Right renal cortex interstitium (tissue), 3 donors: ENCODE measurements at places on chromosomes 5 and 9. TPM values are rescaled to one million over a fixed set of nuclear protein-coding genes. Genes with fewer than 3 reads are reported as not detected.

GRCh38 chr9:70475211-70475610 lies 60.8 kb upstream of the KLF9 start:
- no peak for DNase-seq

DNA sequence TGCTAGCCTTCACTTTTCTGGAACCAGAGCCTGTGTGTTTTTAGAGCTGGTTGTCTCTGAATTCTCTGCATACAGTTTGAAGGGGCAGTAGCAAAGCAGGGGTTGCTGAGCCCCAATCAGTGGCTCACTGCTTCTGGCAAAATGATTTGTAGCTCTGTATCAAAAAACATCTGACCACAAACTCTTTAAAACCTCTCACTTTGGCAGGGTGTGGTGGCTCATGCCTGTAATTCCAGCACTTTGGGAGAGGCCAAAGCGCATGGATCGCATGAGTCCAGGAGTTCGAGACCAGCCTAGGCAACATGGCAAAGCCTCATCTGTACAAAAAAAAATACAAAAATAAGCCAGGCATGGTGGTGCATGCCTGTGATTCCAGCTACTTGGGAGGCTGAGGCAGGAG lies 28.3 kb upstream of the APC start:
- no peak for DNase-seq

Gene PCDH1
- 26.6 TPM for polyA plus RNA-seq

- DNase-seq = no peak
These were observed 28.5 kb downstream of the CFAP90 start for GRCh38 chr5:7822449-7822848.

- DNase-seq = no peak
These were observed 194.3 kb downstream of the SMARCA2 start for GRCh38 chr9:2209400-2209799.

DNA sequence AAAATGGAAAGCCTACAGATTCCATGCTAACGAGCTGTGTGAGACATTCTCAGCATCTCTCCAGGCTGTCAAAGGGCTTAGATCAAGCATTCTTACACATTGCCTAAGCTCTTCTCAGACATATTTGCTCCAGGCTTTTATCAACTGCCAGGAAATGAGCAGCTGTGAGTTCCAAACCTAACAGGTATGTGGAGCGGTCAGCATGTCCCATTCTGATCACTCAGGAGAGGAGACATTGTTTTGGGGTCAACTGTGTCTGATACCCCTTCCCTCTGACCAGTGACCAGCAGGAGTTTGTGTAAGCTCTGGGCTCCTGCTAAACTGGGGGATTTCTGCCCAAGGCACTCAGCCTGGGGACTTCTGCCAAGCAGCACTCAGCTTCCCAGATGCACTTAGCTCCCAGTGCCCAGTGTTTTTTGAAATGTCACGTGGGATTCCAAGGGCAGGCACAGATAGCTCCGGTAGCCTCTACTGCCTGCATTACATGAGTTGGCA lies 229.1 kb downstream of the SEC61B start:
- DNase-seq = no peak

Gene ADAMTS19
- polyA plus RNA-seq = 7.3 TPM

GRCh38 chr5:77935506-77936364 lies 159.6 kb upstream of the TBCA start:
- DNase-seq = no peak

Gene TRPM6
- polyA plus RNA-seq = 1.1 TPM

Gene PCDHB9
- 4.9 TPM for polyA plus RNA-seq

Gene CD274
- 0.90 TPM for polyA plus RNA-seq

Gene NLN
- polyA plus RNA-seq = 41.3 TPM

DNA sequence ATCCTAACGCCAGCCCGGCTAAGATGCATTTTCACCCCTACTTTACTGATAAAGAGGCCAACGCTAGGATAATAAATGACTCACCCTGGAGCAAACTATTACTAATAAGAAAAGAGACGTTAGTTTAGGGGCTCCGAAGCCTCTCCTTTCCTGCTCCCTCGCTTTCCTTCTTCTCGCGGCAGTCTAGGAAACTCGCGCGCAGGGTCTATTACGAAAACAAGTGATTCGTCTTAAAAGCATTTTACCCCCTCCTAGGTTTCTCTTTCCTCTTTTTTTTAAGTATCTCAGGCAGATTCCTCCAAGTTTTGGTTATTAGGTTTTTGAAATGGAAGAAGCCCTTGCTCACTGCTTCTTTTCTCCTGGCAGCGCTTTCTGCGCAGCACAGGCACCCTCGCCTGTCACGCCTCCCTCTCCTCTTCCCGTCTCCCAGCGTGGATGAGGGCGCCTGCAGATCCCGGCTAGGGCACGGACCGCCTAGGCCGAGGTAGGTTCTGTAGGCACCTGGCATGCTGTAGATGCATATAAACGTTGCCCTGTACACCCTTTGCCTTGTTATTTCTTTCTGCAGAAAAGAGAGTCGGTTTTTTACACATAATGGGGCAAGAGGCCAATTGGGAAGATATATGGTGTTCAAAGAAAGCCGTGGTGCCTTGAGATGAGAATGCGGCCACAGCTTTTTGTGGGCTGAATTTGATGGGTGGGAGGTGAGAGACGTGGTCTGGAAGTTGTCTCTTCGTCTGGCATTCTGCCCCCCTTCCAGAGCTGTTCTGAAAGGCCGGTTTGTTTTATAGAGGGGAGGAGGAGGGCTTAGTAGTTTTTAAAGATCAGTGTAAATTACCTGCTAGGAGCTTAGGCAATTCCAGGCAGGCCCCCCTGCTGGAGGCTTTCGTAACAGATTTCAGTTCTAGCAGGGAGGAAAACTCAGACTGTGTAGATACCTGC lies 983 bp downstream of the GCNT1 start:
- DNase-seq = peak; percentile 29

Gene SLC36A2
- 6.2 TPM for polyA plus RNA-seq

- no peak for DNase-seq
These were observed 6.2 kb downstream of the SLC45A2 start for GRCh38 chr5:33978306-33978705.

Gene SLC24A2
- 0.08 TPM for polyA plus RNA-seq

GRCh38 chr9:123649909-123650308 lies 280.0 kb downstream of the DENND1A start:
- DNase-seq = no peak

DNA sequence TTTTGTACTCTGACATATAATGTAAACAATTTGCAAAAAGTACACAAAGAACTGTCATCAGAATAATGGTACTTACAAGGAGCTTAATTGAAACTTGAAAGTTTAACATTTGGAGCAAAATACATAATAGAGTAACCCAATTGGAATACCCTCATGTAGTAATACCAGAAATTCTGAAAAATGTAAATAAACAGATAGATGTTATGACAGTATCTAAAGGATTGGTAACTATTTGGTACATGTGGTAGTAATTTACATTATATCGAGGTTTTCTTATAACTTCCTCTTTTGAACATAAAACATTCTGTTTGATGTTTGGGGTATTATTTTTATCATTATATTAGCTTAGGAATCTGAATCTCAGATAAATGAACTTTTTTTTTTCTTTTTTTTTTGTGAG lies 211.7 kb upstream of the ELL2 start:
- DNase-seq = no peak

Gene ATG12
- 47.2 TPM for polyA plus RNA-seq

Gene RUSC2
- 16.7 TPM for polyA plus RNA-seq

DNA sequence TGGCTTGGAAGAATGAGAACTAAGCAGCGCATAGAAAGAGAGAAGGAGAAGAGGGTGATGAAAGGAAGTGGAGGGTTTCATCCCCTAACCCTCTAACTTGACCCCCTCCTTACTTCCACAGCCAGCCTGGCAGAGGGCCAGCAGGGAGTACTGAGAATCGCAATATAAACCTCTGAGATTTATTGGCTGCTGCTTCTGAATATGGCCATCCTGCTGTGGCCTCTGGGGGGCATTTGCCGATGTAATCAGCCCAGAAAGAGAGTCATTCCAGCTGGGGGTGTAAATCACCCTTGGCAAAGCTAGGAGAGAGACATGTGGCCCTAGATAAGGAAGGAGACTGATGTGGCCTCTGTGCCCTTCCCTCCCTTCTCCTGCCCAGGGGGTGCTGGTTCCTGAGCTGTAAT lies 960 bp upstream of the GFRA3 start:
- DNase-seq = no peak

GRCh38 chr9:121225240-121225639 lies 23.6 kb upstream of the RAB14 start:
- no peak for DNase-seq

DNA sequence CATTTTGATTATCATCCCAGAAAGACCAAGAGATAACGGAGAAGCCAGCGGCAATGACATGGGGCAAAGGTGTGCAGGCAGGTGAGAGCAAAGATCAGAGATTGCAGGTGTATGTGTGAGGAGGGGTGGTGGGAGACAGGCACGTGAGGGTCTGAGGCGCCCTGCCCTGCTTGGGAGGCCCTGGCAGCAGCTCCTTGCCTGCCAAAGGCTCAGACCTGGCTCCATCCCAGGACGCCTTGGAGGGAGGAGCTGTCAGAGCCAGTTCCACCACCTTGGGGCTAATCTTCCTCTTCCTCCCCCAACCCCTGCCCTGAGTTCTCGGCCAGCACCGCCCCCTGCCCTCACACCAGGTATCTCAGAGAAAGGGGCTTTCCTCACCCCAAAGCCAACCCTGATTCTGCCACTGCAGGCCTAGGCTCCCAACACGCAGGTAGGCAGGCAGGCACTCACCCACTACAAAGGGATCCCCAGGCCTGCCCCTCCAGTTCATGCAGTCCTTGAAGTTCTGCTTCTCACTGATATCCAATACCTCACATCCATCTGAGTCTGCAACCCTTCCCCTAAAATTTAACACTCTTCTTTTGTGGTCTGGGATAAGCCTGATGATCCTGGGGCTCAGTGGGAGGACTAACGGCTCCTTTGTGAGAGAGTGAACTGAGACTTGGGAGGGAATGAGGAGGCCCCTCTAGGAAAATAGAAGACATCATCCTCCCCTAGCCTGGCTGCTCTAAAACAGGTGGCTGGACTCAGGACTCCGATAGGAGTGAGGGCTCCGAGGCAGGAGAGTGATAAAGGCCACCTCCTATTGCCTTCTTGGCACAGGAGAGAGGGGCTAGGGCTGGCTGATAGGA lies 1.8 kb downstream of the AQP3 start:
- DNase-seq = no peak

DNA sequence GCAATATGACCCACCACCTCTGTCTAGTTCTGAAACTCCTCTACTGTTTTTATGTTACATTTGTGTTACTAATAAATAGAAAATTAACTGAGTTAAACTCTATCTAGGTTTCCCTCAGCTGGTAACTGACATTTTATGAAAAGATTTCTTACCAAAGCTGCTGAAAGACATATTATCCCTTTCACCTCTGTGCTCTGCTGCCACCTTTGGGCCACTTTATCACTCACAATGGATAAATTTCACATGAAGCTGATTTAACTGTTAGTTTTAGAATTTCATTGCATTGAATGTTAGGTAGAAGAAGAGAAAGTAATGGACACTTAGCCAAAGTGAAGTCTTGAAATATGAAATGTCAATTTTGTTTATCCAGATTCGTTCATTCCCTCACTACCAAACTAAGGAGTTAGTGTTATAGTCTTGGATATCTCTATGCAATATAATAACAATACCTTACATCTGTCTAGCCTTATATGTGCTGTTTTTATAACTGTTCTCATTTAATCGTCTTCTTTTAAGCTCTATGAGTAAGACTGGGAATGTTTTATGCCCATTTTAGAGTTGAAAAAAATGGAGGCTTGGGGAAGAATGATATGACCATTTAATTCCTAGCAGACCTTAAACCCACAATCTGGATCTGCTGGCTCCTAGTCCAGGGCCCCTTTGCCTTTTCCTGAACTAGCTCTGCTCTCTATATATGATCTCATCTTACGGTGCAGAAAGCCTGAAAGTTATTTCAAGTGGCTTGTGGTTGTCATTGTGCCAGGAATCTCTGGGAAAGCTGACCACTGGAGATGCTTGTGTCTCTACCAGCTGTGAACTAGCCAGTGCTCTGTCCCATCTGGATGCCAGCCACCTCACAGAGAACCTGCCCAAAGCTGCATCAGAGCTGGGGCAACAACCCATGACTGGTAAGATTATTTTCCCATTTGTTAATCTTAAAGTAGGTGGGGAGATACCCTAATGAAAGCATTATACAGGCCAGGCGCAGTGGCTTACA lies 97.1 kb downstream of the GOLPH3 start:
- no peak for DNase-seq

DNA sequence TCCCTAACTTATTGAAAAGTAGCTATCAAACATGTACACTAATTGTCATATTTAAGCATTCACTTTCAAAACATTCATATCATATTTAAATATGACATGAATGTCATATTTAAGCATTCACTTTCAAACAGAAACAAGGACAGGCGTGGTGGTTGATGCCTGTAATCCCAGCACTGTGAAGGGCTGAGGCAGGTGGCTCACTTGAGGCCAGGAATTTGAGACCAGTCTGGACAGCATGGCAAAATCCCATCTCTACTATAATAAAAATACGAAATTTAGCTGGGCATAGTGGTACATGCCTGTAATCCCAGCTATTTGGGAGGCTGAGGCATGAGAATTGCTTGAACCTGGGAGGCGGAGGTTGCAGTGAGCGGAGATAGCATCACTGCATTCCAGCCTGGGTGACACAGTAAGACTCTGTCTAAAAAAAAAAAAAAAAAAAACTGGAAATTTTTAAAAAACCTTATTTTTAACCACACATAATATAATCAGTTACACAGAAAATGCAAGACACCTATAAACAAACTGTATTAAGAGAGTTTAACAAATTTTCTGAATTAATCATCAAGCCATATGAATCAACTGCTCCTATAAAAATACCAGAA lies 88.1 kb downstream of the LPAR1 start:
- no peak for DNase-seq

GRCh38 chr5:170736966-170737365 lies 46.6 kb upstream of the GABRP start:
- no peak for DNase-seq

DNA sequence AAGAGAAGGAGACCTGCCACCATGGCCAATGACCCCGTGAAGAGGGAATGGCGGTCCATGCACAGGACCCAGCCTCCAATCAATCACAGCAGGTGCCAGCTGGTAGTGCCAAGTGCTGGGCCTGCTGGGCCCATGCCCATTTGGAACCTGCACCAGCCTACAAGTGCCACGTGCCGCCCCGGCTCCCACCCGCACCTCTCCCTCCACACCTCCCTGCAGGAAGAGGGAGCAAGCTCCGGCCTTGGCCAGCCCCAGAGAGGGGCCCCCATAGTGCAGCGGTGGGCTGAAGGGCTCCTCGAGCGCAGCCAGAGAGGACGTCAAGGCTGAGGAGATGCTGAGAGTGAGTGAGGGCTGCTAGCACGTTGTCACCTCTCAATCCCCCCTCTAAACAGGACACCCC lies 37.8 kb upstream of the NPR3 start:
- no peak for DNase-seq
